NCI-H1436 treated with DMSO at 0.1 percent for 48 hours (cell line): ENCODE measurements at places on chromosomes 16 and 17.

DNA sequence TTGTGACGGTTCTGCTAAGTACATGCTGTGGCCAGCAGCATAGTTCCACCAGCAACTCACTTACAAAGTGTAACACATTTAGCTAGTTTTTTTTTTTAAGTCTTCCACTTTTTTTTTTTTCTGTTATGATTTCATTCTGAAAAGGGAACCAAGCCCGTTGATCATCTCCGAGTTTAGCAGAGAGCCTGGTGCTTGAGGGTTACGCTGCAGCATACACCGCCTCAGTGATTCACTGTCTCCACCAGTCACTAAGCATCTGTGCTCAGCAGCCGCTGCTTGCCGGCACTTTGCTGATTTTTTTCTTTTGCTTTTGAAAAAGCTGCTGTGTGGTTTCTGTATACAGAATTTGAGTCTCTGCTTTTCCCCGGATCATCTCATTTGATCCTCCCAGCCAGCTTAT, 194.5 kb upstream of the CDH13 start:
- DNase-seq = no peak

DNA sequence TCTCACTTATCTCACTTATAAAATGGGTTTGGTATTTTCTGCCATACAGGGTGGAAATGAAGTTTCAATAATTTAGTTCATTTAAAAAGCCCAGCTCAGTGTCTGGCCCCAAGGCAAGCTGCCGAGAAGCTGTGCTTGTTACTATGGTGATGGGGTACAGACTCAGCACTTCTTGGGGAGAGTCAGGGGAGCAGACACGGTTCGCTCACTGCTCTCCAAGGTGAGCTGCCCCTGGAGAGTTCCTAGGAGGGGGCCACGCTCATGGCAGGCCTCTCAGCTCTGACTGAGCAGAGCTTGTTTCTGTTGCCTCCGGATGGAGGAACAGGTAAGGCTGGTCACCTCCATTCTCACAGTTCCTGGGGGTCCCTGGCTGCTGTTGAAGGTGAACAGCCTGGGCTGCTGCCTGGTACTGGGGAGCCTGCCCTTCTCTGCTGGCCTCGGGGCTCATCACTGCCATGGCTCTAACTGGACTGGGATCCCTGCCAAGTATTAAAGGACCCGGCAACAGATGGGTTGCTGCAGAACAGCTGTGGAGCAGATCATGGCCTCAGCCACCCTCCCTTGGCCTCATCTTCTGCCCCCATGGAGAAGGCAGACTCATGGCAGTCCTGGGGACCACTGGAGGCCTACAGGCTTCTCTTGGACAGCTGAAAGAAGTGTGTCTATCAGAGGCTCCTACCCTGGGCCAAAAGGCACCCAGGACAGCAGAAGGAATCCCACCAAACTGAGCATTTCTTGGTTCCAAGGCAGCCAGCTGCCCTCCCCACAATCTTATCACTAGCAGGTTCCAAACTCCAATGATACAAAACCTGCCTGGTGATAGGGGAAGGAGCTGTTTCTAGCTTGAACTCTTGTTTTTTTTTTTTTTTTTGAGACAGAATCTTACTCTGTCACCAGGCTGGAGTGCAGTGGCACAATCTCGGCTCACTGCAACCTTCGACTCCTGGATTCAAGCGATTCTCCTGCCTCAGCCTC, 25.9 kb upstream of the SPATA32 start:
- no peak for DNase-seq

GRCh38 chr16:962901-963814, 7.6 kb downstream of the LMF1 start:
- no peak for DNase-seq

GRCh38 chr16:67770346-67770991, 35.9 kb downstream of the RANBP10 start:
- DNase-seq = no peak

DNA sequence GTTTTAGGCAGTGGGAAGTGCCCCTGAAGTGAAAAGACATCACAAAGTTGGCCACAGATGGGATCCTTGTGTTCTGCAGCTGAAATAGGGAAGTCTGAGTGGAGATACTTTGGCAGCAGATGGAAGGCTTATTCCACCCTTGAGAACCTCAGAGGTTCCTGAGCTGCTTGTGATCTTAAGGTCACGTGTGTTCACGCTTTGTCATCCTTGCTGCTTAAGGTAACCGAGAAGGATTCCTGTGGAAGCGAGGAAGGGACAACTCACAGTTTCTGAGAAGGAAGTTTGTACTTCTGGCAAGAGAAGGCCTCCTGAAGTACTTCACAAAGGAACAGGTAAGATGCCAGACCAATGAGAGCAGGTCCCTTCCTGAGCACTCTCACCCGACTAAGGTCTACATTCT, 12.2 kb downstream of the ADAP2 start:
- no peak for DNase-seq

GRCh38 chr17:35171834-35172233, 22.4 kb downstream of the SLC35G3 start:
- DNase-seq = no peak

DNA sequence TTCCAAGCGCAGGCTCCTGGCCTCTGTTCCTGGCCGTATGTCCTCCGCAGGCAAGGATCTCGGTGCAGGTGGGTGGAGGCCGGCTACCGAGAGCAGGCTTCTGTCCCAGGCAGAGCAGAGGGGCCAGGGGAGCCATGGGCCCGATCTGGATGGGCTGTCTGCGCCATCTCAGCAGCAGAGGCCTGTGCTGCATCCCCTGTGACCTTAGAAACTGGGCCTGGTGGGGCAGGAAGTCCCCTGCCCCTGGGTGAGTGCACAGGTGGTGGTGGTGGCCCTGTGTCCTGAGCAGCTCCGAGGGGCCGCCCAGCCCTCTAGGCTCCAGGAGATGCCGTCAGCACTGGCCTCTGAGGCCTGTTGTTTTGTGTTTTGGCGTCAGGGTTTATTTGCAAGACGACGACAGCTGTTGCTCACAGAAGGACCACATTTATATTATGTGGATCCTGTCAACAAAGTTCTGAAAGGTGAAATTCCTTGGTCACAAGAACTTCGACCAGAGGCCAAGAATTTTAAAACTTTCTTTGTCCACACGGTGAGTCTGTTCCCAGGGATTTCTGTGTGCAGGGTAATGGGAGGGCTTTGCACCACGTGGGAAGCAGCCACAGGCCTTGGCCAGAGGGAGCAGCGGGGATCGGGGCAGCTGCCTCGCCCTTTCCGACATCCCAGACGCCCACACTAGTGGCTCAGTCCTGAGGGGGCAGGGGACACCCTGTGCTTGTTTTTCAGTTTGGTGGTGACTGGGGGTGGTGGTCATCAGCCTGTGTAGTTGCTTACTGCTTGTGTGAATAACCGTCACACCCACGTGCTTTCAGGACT, 59.1 kb downstream of the PDPK1 start:
- no peak for DNase-seq

GRCh38 chr17:83103200-83103942, 24.0 kb downstream of the METRNL start:
- DNase-seq = peak; percentile 59

DNA sequence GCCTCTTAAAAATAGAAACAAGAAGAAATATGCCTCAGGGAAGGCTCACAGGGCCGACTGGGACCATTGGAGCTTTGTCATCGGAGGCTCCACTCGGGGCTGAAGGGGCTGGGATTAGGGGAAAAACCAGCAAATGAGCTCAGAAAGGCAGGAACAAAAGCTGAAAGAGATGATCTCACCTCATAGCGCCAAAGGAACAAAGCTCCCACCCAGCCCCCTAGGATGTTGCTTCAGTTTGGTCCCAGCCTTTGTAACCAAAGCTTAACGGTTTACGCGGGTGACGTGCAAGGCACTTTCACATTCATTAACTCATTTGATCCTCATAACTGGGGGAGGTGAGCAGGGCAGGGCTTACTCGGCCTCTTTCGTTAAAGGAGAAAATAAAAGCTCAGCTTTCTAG, 168.5 kb upstream of the DYNLRB2 start:
- DNase-seq = no peak

DNA sequence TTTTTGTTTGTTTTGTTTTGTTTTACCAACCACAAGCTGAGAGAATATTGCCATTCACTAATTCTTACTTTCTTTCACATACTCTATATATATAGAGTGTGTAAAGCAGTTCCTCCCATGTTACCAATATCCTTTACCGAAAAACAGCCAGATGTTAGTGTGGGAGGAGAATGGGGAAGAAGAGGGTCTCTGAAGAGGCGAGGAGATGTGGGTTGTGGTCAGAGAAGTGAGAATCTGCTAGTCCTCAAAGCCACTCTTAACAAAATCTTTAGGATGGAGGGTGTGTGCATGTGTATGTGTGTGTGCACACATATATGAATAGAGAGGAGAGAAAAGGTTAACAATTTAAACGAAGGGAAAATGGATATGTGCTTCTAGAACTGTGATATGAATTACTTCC, 80.6 kb downstream of the TUBD1 start:
- DNase-seq = no peak

GRCh38 chr17:63919311-63919723, 678 bp upstream of the GH1 start:
- no peak for DNase-seq

GRCh38 chr16:81707411-81708265, 71.5 kb upstream of the PLCG2 start:
- DNase-seq = no peak

DNA sequence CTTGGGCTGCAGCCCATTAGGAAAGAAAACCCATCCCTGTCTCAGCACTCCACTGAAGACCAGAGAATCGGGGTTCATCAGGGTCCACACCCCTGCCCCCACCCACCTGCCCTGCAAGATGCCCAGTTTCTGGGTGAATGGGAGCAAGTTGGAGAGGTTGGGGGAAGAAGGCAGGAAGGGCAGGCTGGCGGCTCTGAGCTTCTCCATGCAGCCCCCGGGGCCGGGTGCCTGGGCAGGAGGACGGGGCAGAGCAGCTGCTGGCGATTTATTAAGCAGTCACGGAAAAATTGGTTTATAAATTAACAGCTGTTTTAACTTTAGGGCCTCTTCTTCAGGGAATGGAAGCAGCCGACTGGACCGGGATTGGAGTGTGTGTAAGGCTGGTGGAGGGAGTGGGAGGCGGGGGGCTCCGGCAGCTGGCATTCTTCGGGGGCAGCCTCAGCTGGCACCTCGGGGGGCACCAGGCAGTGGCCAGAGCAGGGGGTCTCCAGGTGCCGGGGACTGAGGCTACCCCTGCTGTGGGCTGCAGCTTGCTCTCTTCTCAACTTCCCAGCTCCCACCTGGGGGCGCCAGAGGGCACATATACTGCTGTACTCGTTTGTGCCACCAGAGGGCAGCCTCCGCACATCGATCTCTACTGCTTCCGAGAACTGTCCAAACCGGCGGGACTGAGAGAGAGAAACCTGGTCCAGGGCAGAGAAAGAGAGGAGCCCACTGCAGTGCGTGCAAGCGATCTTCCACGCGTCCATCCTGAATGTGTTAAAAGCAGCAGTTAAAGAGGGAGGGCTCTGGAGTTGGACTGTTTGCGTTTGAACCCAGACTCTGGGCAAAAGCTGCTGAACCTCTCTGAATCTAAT, 5.0 kb upstream of the PPP1R1B start:
- peak; percentile 36 for DNase-seq

DNA sequence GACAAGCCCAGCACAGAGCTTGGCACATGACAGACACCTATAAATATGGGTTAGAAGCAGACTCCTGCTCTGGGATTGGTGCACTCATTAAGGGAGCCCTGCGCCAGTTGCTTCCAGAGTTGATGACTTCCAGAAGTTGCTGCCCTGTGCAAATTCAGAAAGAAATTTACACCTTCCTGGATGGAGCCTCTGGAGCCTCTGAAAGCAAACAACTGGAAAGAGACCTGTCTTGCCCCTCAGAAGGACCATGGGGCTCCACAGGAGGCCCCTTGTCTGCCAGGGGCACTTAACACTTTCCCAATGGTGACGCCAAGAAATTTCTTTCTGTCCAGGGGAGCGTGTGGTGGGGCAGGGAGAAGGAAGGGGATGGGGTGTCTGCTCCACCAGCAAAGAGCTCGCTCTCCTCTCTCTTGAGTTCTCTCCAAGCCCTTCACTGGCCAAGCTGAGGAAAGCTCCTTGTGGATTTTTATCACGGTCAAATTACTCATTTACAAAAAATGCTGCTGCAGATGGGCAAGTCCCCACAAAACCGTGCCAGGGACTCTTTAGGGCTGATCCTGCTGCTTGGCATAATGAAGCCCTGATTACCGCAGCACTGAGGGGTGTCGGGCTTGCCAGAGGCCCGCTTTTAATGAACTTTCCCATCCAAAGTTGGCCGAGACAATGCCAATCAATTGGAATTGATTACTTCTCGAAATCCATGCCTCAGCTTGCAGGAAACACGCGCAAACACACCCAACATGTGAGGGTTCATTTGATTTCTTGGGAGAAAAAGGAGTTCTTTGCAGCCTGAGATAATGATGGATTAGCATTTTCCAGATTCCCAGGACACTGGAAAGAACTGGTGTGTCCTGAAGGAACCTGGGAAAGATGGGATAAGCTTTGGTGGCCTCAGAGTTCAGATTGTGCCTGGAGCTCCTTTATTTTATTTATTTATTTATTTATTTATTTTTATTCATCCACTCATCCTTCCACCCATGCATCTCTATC, 583.6 kb upstream of the CDH5 start:
- no peak for DNase-seq

DNA sequence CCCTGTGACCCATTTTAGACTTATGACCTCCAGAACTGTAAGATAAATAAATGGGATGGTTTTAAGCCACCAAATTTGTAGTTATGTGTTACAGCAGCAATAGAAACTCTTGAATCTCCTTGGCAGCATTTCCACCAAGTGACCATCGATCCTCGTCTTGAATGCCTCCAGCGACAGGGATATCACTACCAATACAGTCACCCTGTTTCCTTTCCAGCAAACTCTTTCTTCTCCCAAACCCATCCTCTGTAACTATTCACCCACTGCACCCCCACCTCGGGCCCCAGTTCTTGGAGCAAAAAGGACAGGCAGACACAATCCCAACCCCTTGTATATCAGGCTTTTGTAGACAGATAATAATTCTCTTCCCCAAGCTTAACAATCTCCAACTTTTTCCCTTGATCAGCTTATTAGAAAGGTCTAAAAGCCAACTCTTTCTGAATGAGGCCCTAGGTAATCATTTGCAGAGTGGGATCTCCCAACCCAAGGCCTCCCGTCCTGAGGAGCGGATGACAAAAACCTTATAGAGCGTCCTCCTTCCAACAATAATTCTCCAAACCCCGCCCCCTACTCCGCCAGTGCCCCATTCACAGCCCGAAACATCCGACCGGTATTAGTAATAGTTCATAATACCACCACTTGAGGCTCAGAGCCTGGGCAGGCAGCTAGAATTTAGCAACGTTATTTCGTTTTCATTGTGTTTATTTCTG, 14.7 kb upstream of the PLLP start:
- peak; percentile 49 for DNase-seq

GRCh38 chr16:85372627-85373372, 240.3 kb upstream of the GSE1 start:
- DNase-seq = no peak

DNA sequence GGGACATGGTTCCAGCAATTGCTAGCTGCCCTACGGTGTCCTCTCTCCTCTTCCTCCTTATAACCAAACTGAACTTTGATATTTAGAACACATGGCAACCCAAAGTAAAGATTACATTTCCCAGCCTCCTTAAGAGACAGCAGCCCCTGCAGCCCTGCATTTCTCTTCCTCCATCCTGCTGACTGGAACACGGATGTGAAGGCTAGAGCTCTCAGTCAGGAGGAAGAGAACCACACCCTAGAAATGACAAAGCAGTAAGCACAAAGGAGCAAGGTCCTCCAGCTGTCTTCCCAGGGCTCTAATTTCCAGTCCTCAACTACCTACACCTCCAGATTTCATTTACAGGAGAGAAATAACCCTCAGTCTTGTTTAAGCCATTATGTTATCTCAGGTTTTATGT, 10.9 kb downstream of the DYNC1LI2 start:
- no peak for DNase-seq
